AG10803 (cell line): ENCODE measurements at places on chromosomes 12 and 14.

GRCh38 chr12:7915661-7916403 lies 20.2 kb downstream of the SLC2A3 start:
- no peak for DNase-seq

DNA sequence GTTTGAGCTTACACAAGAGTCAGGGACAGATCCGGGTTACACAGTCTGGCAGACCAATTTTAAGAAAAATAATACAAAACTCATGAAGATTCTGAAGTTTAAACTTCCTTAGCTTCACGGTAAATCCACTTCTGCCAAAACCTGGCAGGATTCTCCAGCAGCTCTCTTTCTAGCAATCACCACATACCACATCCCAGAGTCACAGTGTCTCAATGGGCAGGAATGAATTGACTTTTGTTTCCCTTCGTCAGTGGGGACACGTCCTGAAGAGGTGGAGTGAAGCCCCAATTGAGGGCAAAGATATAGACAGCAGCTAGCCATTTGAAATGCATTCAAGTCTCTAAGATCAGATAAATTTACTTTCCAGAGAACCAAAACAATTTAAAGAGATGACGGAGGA lies 117.1 kb upstream of the ARHGAP5 start:
- DNase-seq = no peak

- no peak for DNase-seq
Observed at GRCh38 chr14:92207012-92207927, 85.5 kb downstream of the CPSF2 start.

DNA sequence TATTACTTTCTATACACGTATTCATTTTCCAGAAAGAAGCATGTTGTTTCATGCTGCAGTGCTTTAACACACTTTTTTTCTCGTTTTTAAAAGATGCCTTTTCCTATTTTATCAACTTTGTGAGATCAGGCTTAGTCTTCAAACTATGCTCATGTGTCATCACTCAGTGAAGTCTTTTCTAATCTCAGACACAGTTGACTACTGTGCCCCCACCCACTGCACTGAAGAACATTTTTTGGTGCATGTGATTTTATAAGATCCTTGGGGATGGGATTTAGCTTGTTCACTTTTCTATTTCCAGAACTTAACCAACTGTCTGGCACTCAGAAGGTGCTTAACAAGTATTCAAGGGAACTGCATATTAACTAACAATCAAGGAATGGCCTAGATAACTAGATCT lies 85.5 kb downstream of the CDK17 start:
- no peak for DNase-seq

- no peak for DNase-seq
Observed at GRCh38 chr14:30748343-30748742, 126.0 kb upstream of the COCH start.

DNA sequence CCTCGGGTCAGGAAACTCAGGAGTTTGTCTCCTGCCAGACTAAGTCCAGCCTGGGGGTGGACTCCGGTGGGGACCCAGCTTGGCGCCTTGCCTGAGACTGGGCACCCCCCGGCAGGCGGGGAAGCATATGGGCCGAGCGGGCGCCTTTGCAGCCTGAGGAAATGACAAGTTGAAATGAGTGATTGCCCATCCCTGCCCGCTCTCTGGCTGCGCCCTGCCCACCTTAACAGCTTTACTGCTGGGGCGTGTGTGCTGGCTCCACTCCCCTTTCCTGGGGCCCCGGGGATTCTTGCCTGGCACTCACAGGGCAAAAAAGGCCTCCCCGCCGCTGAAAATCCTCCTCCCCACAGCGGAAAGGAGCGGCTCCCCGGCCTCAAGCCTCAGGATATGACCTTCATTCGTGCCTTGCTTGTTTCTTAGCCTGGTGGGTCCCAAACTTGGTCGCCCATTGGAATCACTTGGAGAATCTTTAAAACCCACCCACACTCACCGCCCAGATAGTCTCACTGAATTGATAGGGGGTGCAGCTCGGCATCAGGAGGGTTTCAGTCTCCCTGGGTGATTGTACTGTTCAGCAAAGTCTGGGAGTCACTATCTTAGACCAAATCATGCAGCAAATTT lies 1.5 kb downstream of the RFLNA start:
- no peak for DNase-seq

- peak; percentile 87 for DNase-seq
Observed at GRCh38 chr12:105882404-105882803, 256.4 kb downstream of the NUAK1 start.

GRCh38 chr12:1044199-1044598 lies 53.2 kb downstream of the ERC1 start:
- DNase-seq = no peak

DNA sequence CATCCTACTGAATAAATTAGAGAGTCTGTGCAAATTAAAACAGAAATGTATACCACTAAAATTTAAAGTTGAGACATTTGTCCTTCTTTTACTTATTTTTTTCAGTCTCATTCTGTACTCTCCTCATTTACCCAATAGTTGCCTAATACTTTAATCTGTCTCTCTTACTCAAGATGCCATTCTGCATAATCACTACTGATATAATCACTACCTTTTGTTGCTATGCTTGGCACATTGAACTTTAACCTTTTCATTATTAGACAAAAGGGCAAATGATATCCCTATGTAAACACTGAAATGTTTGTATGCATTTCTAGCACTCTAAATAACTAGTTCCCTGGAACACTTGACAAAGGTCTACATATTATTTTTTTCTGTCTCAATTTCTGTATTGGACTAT lies 1108.3 kb upstream of the FLRT2 start:
- no peak for DNase-seq

DNA sequence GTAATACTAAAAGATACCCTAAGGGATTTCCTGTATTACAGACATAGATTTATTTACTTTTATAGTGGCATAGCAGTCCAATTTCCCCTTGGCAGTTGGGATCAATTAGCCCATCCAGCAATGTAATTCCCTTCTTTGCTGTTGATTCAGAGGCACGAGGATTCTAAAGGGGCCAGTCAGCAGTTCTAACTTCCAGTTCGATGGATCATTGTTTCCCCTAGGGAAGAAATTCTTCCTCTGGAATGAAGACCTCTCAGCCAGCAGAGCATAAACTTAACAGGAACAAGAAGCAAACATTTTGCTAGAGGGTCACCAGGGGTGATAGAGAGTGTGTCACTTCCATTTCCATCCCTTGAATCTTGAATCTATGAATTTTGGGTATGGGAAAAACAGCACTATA lies 395.7 kb upstream of the NOVA1 start:
- DNase-seq = no peak

DNA sequence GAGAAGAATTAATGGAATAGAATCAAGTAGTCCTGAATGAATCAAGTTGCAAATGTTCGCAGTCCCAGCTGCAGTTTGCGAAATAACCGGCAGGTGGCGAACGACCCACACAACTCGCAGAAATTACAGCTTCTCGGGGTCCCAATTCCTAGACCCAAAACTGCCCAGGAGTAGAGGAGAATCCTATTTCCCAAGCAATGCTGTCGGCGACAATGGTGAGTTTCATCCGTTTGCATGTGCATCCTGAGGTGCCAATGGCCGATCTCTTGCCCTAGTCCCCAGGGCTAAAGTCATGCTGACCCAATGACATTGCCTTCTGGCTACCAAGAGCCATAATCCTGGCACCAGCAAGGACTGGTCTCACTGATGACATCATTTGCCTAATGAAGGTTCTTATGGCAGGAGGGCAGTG lies 8.5 kb upstream of the ASCL1 start:
- peak; percentile 24 for DNase-seq

GRCh38 chr12:31353750-31354708 lies 28.1 kb upstream of the SINHCAF start:
- no peak for DNase-seq

DNA sequence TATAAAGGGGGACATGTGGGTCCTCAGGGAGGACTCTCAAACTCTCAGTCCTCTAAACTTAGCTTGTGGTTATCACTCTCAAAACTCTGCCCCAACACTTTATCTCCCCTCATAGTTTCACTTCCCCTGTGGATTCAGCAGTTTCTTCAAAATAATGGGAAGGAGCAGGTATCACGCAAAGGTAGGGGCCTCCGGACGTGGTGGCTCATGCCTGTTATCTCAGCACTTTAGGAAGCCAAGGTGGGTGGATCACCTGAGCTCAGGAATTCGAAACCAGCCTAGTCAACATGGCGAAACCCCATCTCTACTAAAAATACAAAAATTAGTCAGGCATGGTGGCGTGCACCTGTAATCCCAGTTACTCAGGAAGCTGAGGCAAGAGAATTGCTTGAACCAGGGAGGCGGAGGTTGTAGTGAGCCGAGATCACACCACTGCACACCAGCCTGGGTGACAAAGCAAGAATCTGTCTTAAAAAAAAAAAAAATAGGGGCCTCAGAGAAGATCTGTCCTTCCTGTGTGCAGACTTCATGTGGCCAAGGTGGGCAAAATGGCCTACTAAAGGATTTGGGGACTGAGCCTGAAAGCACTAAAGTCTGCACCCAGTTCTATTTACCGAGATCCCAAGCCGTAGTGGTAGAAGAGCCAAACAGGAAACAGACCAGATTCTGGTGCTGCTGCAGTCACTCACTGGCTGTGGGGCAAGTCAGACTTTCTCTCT lies 6.4 kb downstream of the ITGB7 start:
- no peak for DNase-seq

GRCh38 chr12:14219156-14219555 lies 146.3 kb upstream of the ATF7IP start:
- DNase-seq = no peak

GRCh38 chr12:90084018-90084417 lies 375.4 kb upstream of the ATP2B1 start:
- DNase-seq = no peak

- no peak for DNase-seq
Observed at GRCh38 chr14:79564371-79564770, 646.9 kb downstream of the DIO2 start.

DNA sequence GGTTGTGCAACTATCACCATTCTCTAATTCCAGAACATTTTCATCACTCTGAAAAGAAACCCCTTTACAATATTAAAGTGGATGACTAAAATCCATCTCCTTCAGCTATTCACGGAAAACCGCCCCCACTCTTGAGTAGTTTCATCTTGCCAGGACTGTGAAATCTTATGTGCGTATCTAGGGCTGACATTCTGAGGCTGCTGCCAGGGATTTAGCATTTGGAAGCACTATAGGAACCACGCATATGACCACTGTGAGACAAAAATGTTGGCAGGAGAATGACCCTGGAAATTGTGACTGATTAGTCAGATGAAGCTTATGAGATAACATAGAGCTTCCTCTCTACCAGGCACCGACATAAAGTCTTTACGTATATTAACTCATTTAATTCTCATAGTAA lies 305.2 kb upstream of the PDE3A start:
- DNase-seq = peak; percentile 8

GRCh38 chr12:99068993-99069747 lies 424.1 kb downstream of the APAF1 start:
- DNase-seq = no peak

DNA sequence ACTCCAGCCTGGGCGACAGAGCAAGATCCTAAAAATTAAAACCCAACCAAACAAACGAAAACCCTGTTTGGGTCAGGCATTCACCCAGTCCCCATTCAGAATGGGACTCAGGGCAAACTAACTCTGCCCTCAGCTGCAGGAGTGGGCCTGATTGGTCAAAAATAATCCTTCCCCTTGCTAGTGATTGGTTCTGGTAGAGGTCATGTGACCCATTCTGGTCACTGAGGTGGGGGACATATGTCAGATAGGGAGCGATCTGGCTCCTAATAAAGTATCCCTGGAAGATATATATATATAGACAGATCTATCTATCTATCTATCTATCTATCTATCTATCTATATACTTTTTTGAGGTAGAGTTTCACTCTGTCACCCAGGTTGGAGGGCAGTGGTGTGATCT lies 29.5 kb upstream of the MED13L start:
- DNase-seq = no peak

- DNase-seq = no peak
Observed at GRCh38 chr12:4327293-4327692, 6.3 kb downstream of the TIGAR start.

DNA sequence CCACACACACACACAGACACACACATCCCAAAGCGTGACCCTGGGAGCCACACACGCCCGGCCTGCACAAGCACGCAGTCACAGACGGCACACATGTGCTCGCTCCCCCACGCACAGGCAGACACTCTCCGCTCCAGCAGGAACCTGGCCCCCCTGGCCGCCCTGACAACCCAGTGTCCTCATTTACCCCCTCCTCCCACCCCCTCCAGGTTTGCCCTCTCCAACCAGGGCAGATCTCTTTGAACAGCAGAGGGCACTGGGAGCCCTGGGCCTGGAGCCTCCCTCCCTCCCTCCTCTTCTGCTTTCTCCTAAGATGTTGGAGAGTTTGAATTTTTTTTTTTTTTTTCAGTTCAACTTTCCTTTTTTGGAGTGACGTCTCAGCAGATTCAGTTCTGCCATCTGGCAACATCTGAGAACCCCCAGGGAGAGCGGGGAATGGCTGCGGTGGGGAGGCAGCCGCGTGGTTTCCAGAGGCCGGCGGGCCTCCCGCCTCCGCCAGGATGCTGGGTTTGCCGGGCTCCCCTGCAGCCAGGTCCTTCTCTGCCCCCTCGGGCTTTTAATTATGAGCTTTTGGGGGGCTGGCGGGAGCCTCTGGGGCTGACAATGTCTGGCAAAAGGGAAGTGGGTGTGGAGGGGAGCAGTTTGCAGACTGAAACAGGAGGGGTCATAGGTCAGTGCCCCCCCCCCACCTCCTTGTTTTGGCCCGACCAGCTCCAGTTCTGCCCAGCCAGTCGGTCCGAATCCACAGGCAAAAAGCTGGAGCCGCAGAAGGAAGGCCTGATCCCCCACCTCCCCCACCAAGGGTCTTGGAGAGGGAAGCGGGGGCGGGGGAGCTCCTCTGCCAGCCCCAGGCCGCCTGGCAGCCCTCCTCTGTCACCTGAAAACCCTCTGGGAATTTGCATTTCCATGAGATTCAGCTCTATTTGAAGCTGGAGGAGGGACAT lies 1.3 kb upstream of the NCOR2 start:
- DNase-seq = peak; percentile 96
